Hematopoietic multipotent progenitor cell treated with erythropoietin and hydrocortisone succinate and interleukin-3 and kit ligand, for 15 days (in vitro differentiated cells): ENCODE measurements at places on chromosomes 12 and 14.

GRCh38 chr12:48881686-48882314 lies 16.1 kb upstream of the RND1 start:
- no peak for DNase-seq

DNA sequence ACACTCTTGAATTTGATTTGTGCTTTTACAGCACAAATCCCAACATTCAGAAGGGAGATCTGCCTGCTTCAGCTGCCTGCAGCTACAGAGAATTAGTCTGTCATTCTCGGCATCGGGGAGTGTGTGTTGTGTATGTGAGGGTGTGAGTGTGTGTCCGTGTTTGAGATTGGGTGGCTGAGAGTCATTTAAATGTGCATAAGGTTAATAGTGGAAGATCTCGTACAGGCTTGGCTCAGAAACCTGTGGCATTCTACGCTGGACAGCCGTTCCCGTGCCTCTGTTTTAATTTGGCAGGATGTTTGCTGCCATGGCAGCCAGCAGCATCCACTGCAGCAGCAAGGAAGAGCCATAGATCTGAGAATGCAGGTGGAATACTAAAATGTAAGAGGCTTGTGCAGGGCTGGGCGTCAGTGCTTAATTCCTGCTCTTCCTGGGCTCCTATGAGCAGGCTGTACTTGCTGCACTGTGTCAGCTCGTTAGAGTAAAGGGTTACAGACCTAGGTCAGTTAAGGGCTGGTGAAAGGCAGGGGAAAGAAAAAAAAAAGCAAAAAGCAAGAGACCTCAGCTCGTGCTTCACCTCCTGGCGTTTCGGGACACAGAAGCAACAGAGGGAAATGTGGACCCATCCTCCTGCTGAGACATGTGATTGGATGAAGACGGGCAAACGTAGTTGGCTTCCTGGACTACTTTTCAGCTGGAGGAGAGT lies 205.4 kb downstream of the NAV3 start:
- DNase-seq = no peak

- DNase-seq = no peak
Observed at GRCh38 chr12:109020796-109021380, at the start of gene SVOP. TSS of gene SVOP (minus strand) at chr12:109021068. CDS start at chr12:109020868, 200 bp downstream.

DNA sequence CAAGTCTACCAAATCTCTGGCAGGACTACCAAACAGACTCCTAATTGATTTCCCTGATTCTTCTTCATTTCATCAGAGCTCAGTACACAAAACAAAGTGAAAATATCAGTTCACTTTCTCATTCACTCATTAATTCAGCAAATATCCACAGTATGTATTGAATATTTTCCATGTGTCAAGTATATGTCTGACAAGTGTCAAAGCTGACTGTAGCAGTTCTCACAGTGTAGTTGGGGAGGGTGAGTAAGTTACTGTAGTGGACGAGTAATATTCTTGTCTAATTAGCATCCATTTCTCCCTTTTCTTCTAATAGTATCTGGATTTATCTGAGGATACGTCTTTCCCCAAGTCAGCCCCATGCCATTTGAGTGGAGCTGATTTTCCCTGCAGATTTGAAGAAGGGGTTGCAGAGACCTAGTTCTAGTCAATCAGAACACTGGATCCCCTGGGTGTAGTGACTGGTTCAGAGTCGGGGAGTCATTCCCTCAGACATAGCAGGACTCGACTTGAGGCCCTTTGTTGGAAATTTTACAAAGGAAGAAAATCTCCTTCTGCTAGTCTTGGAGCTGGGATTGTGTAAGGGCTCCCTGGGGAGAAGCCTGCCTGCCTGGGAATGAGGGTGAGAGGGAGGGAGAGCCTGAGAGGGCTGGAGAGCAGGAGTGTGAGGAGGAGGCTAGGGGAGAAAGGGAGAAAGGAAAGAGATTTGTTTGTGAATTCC lies 51.4 kb downstream of the GRIP1 start:
- DNase-seq = no peak

DNA sequence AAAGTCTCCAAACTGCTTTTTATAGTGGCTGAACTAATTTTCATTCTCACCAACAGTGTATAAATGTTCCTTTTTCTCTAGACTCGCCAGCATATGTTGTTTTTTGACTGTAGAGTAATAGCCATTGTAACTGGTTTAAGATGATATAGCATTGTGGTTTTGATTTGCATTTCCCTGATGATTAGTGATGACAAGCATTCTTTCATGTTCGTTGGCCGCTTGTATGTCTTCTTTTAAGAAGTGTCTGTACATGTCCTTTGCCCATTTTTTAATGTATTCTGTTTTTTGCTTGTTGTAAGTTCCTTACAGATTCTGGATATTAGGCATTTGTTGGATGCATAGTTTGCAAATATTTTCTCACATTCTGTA lies 404.9 kb downstream of the FLRT2 start:
- DNase-seq = no peak

DNA sequence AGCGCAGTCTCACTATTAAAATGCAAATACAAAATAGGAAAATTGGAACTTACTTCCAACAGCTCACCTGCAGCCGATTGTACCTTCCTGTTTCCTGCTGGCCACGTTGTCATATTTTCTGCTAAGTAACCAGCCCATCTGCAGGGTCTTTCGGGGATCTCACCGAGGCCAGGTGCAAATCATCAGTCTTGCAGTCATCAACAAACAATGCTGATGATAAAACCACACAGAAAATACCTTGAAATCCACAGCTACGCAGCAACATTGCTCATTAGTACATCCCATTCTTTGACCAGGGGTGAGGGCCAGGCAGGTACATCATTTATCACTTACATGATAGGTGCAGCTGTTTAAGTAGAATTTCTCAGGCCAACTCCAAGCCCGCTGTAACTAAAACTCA lies 406.9 kb downstream of the TMEM121 start:
- DNase-seq = no peak

- DNase-seq = no peak
Observed at GRCh38 chr12:112446008-112446725, 27.4 kb downstream of the PTPN11 start.

GRCh38 chr12:54601841-54602240 lies 13.4 kb upstream of the PPP1R1A start:
- DNase-seq = no peak

- no peak for DNase-seq
Observed at GRCh38 chr12:2053691-2054090, 904 bp downstream of the CACNA1C start.

- DNase-seq = no peak
Observed at GRCh38 chr12:125434936-125435443, 369.8 kb downstream of the AACS start.

- DNase-seq = no peak
Observed at GRCh38 chr12:119877639-119877948, 474 bp upstream of the CIT start.

DNA sequence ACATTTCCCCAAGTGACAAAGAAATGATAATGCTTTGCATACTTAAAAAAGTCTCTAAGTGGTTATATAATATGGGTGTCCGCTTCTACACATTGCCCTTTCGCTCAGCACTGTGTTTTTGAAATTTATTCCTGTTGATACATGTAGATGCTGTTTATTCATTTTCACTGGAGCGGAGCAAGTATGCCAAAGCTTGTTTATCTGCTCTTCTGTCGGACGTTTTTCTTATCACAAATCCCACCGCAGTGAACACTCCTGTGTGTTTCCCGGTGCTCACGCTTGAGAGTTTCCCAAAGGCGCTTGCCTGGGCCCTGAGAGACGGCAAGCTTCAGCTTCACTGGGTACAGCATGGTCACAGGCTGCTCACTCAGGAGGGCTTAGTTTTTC lies 50.2 kb downstream of the TPCN1 start:
- no peak for DNase-seq

DNA sequence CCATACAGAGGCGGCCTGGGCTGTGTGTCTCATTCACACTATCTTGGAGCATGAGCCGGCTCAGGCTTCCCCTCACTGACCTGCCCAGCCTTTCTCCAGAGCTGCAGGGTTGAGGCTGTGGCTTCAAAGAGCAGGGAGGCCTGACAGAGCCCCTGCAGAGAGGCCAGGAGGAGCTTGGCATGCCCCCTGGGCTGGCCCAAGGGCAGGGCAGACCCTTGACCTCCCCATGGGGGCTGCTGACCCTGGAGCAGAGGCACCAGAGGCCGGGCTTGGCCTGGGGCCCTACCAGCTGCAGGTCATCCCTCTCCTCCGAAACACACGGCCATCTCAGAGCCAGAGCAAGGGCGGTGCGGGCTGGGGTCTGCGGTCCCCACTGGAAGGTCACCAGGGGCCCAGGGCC lies 46.6 kb upstream of the FZD10 start:
- no peak for DNase-seq

DNA sequence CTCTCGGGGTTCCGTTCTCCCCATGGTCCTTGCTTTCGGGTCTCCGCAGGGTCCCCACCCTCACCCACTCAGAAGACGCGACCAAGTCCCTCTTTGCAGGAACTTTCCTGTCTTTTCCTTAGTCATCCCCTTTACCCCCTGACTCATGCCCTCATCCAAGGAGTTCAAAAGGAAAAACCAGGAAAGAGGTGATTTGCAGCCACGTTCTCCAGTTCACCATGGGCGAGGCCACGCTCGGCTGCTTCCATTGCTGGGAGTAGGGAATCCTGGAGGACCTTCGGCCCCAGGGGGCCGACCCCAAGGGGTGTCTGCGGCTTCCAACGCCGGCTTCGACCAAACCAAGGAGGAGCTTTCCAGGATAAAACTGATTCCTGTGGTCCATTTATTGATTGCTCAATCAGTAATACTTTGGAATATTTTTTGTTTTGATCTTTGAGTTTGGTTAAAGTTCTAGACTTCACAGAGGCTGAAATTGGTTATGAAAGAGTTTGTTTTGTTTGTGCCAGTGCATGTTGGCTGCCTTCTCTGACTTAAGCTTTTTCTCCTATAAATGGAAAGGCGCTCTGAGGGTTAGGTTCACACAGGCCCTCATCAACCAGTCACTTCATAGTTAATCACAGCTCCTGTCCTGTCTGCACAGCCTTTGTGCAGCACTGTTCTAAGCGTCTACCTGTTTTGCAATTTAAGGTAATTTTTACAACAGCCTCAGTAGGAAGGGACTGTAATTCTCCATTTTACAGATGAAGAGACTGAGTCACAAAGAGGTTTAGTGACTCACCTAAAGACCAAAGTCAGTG lies 827 bp downstream of the ALDH2 start:
- no peak for DNase-seq

DNA sequence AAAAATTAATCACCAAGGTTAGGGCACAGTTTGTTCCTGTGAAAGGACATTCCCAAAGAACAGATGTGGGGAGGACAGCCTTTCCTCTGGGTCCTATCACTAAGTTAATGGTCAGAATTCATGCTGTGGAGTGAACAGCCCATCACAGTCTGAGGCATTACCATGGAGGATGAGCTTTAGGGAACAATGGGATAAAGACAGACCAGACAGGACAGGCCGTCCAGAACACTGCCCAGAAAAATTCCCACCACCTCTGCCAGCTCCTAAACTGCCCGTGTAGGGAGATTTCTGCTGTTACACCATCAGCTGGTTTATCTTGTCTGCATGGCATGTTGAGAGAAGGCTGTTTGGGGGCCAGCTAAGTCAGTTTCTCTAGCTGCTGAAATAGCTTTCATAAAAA lies 49.6 kb upstream of the IFNG-AS1 start:
- no peak for DNase-seq

GRCh38 chr12:116121453-116121871 lies 156.0 kb downstream of the MED13L start:
- no peak for DNase-seq

DNA sequence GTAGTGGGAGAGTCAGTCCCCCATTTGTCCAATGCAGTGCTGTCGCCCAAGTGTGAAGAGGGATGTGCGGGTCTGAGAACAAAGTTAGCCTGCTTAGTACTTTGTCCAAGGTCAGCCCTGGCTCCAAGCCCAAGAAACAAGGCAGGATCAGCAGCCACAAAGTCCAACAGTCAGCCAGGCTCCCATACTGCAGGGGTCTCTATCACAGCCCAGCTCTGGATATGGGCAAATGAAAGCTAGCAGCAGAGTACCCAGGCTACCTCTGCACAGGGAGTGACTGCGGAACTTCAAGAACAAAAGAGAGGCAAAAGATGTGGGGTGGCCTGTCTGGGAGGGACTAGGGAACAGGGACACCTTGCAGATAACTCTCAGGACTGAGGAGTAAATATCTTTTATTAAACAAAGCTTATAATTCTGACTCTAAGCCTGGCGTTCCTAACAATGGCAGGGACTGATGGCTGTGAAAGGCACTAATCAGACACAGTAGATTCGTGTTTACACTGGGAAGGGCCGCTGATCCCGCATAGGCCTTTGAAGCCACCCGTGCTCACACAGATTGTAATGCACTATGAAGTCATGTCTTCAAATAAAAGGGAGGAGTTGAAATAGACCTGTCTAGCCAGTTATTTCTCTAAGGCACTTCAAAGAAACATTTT lies 91.0 kb upstream of the EEA1 start:
- no peak for DNase-seq

GRCh38 chr14:86196471-86196870 lies 666.5 kb downstream of the FLRT2 start:
- no peak for DNase-seq
